ENCODE measurements at places on chromosomes 2 and 18. TPM values are rescaled to one million over a fixed set of nuclear protein-coding genes. Genes with fewer than 3 reads are reported as not detected.

GRCh38 chr2:46135958-46136357 is 161.2 kb upstream of the EPAS1 start:
- H3K27ac ChIP-seq: peak overlapping the region; percentile 59
- H3K36me3 ChIP-seq: peaks cover 5% of the 10 kb centered on the region
- H3K4me3 ChIP-seq: no peak overlapping the region
- no peaks in the 10 kb centered on the region for H3K27me3 ChIP-seq
- peaks cover 18% of the 10 kb centered on the region for H3K4me1 ChIP-seq
- no peak for DNase-seq

DNA sequence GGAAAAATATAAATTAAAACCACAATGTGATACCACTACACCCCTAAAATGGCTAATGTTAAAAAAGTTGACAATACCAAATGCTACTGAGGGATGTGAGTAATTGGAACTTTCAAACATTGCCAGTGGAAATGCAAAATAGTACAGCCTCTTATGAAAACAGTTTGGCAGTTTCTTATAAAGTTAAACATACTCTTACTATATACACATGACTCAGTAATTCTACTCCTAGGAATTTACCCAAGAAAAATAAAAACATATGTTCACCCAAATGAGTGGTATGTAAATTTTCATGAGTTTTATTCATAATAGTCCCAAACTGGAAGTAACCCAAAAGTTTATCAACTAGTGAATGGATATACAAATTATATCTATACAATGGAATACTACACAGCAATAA is 228.0 kb downstream of the CYP26B1 start:
- no peak for DNase-seq
- no peak overlapping the region for H3K4me3 ChIP-seq
- no peaks in the 10 kb centered on the region for H3K4me1 ChIP-seq
- H3K27ac ChIP-seq: no peak overlapping the region
- no peaks in the 10 kb centered on the region for H3K27me3 ChIP-seq

DNA sequence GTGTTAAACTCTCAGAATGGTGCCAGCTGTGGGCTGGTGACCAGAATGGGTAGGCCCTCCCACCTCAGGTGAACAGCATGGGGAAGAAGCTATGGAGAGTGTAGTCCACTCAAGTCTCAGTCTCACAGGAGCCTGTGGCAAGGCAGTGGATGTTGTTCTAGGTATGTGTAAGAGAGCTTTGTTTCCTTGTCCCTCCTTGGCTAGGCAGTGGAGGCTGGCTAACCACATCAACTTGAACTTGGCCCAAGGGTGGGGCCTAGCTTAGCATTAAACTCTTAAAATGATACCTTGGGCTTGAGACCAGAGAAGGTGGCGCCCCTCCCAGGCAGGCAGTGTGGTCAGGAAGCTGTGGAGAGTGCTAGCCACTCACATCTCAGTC is 53.2 kb upstream of the SLC4A10 start:
- no peaks in the 10 kb centered on the region for H3K36me3 ChIP-seq
- no peaks in the 10 kb centered on the region for H3K27me3 ChIP-seq
- DNase-seq: no peak

GRCh38 chr2:190746971-190747761 is 98.3 kb downstream of the NAB1 start:
- H3K4me3 ChIP-seq: no peak overlapping the region
- H3K4me1 ChIP-seq: no peaks in the 10 kb centered on the region
- no peaks in the 10 kb centered on the region for H3K36me3 ChIP-seq
- DNase-seq: no peak

- H3K4me1 ChIP-seq: no peaks in the 10 kb centered on the region
- H3K27ac ChIP-seq: no peak overlapping the region
- no peak for DNase-seq
- no peaks in the 10 kb centered on the region for H3K36me3 ChIP-seq
Measured at GRCh38 chr2:6381326-6381725, 484.4 kb downstream of the CMPK2 start.

DNA sequence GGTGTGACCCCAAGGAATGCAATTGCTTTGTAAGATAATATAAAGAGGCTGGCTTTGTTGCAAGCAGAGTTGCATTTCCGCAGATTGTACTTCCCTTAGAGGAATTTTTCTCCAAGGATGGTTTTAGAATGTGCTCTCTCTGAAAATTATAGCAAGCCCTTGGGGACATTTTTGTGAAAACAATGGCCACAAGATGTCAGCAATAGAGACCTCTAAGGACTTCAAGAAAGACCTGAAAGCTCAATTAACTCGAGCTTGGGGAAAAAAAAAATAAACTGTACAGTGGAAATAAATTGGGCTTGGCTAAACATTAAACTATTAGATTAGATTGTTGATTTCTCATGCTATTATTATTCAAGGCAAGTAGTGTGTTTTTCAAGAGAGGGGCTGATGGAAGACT is 81.3 kb upstream of the KYNU start:
- H3K4me1 ChIP-seq: no peaks in the 10 kb centered on the region
- H3K27me3 ChIP-seq: no peaks in the 10 kb centered on the region
- no peaks in the 10 kb centered on the region for H3K36me3 ChIP-seq
- H3K4me3 ChIP-seq: no peak overlapping the region
- no peak overlapping the region for H3K27ac ChIP-seq

GRCh38 chr2:156401861-156402260 is 34.3 kb upstream of the GPD2 start:
- no peak overlapping the region for H3K4me3 ChIP-seq
- H3K27me3 ChIP-seq: no peaks in the 10 kb centered on the region
- no peaks in the 10 kb centered on the region for H3K36me3 ChIP-seq
- peaks cover 5% of the 10 kb centered on the region for H3K4me1 ChIP-seq

DNA sequence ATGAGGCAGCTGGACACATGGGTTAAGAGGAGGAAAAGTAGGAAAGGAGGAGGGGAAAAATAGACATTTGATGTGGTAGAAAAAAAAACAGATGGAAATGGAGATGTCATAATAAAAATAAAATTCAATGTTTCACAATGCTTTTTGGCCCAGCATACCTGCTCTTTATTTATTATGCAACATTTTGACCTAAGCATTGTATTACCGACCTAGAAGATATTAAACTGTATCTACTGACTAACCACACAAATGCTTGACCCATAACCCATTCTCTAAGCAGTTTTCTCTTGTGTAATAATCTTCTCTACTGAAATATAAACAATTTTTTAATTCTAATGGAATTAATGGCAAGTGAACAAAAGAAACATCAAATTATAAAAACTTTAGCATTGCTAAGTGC is 362.3 kb downstream of the FBXO15 start:
- peaks cover 27% of the 10 kb centered on the region for H3K27me3 ChIP-seq
- no peaks in the 10 kb centered on the region for H3K36me3 ChIP-seq
- no peak overlapping the region for H3K27ac ChIP-seq
- no peaks in the 10 kb centered on the region for H3K4me1 ChIP-seq

TEX44 gene
- not detected for polyA plus RNA-seq

STON1 gene
- polyA plus RNA-seq: 4.2 TPM

COL6A3 gene
- polyA plus RNA-seq: 18.5 TPM

ASAP2 gene
- polyA plus RNA-seq: 41.4 TPM

MBD1 gene
- polyA plus RNA-seq: 72.3 TPM

LYPD6B gene
- polyA plus RNA-seq: 17.0 TPM

HMSD gene
- not detected for polyA plus RNA-seq
